ENCODE measurements at places on chromosomes 3 and 15.

- DNase-seq, result no peak
Observed at GRCh38 chr3:30308131-30308530, 298.3 kb upstream of the TGFBR2 start.

GRCh38 chr3:189334064-189334920 is 162.5 kb downstream of the TPRG1 start:
- peak; percentile 20 for DNase-seq

DNA sequence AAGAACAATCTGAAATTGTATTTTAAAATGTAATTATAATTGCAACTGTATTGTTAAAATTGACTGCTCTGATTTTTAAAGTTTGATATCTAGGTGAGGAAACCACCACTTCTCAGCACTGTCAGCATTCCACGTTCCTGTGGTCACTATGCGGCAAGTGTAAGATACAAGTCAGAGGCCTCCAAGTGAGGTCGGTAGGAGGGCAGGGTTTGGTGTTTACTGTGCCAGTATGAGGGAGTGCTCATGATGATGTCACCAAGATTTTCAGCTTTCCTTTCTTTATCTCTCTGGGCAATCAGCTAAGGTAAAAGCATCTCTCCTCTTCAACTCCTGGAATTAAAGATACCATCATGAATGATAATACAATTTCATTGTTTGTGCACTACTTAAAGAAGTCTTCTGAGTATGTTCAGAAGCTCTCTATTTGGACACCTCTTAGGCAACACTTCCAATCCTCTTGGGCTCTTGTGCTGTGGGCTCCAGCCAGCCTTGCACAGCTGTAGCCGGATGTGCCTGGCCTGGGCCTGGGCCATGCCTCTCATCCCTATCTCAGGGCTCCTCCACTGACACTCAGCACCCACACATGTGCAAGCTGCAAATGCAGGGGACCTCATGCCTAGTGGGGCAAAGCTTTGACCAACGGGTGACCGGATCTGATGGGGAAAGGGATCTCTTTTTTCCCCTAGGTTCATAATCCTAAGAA is 42.9 kb downstream of the CCR3 start:
- DNase-seq, result peak; percentile 63

DNA sequence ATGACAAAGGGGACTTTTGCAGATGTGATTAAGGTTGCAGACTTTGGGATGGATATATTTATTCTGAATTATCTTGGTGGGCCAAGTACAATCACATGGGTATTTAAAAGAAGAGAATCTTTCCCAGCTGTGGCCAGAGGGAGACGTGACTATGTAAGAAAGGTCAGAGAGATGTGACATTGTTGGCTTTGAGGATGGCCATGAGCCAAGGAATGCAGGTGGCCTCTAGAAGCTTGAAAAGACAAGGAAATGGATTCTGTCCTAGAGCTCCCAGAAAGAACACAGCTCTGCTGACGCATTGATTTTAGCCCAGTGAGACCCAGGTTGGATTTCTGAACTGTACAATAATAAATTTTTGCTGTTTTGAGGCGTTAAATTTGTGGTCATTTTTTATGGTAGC is 616.0 kb upstream of the TBL1XR1 start:
- DNase-seq, result no peak

- no peak for DNase-seq
Observed at GRCh38 chr15:36449662-36450145, 129.7 kb upstream of the CDIN1 start.

DNA sequence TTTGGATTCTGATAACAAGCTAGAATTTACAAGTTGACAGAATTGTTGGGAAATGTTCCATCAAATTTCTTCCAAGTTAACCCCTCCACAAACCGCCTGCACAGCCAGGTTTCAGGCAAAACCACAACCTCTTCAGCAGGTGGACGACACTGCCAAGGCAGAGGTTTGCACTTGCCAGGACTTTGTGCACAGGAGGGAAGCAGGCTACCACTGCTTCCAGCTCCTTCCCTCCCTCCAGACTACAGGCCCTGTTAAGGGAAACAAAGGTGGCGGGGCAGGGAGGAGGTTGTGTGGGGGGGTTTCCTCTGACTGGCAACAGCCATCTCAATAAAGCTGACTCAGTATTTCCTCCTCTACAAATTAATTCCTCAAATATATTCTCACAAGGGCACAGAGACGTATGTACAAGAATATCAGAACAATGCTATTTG is 42.2 kb downstream of the TBC1D2B start:
- DNase-seq, result peak; percentile 84

GRCh38 chr15:65038836-65039235 is 6.4 kb upstream of the SLC51B start:
- DNase-seq, result no peak

DNA sequence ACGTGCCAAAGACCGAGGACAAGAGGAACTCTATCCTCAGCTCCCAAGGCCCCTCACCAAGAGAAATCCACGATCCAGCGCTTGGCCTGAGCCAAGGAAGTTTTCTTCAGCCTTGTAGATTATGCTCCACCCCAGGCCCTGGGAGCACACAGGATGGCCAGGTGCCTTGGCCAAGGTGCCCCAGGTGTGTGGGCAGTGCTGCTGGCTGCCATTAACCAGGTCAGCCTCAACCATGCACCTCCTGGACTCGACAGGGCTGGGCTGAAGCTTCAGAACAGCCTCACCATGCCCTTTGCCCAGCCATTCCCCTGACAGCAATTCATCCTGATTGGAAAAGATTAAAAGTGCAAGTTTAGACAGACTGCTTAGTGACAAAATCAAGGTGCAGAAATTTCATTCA is 10.9 kb upstream of the MESP1 start:
- no peak for DNase-seq

DNA sequence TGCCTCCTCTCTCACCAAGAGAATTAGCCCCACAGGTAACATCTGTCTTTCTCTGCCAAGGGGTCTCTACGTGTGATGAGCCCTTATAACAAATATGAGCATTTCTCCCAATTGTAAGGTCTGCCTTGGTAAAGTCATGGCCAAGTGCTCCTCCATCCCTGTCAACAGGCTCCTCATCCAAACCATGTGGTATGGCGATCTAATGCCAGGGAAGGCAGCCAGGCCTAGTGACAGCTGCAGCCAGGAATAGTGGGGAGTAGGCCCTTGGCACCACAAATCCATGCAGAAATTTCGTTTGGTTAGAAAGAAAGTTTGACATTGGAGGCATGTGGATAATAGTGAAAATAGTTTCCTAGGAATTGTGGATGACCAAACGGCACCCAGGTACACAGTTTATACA is 4.7 kb upstream of the LRTM1 start:
- DNase-seq, result no peak

DNA sequence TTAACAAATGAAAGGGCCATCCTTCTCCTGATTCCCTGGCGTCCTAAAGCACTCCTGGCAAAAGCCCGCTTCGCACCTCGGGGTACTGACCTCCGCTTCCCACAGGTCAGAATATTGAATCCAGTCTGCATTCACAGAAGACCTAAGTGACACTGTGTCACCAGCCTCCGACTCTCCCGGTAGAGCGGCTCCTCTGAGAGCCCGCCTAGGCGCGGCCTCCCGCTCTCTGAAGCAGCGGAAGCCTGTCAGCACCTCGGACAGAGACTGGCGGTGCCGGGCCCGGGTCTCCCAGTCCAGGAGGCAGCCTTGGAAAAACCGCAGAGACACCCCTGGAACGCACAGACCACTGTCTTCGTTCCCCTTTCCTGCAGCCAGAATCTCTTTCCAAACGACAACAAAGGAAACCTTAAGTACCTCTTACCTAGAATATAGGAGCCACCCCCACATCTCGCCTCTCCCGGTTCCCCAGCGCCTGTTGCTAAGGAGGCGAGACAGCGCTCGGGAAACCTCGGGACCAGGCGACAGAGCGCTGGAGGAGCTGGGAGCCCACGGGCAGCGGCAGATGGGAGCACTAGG is 1.2 kb downstream of the GABRB3 start:
- DNase-seq, result no peak

DNA sequence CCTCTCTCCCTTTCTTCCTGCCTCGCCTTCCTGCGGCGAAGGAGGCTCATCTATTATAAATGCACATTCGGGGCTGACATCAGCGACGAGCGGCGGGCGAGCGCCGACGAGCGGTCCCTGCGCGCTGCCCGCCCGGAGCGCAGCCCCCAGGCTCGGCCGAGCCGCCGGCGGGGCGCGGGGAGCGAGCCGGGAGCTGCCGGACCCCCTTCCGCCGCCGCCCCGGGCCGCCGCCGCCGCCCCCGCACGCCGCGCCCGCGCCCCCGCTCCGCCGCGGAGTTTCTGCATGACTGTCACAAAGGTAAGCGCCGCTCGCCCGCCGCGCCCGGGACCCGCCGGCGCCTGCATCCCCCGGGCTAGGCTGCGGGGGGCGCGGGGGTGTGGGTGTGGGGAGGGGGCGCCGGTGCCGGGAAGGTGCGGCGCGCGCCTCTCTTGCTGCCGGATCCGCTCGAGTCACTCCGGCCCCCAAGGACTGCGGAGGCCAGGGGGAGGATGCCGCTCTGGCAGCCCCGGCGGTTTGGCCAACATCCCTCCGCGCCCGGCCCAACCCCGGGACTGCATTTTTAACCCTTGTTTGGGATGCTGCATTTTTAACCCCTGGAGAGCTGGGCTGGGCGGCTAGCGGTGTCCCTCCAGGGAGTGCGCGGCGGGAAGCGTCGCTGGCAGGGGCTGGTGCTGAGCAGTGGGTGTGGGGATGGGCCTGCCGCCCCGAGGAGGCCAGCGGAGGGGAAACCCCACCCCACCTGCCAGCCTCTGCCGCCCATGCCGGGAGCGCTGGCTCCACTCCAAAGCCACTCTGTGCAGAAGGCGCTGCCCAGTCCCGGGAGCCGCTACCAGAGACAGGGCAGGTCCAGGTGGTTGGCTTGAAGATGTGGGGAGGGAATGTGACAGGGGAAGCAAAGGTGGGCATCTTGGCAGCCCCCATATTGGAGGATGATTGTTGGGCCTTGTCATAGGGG is at the start of gene CORO2B:
Gene CORO2B, plus strand, starts transcription at position 14 of the 956 bp plus-strand sequence. Its CDS starts 270 bp downstream, at position 284.
- no peak for DNase-seq

DNA sequence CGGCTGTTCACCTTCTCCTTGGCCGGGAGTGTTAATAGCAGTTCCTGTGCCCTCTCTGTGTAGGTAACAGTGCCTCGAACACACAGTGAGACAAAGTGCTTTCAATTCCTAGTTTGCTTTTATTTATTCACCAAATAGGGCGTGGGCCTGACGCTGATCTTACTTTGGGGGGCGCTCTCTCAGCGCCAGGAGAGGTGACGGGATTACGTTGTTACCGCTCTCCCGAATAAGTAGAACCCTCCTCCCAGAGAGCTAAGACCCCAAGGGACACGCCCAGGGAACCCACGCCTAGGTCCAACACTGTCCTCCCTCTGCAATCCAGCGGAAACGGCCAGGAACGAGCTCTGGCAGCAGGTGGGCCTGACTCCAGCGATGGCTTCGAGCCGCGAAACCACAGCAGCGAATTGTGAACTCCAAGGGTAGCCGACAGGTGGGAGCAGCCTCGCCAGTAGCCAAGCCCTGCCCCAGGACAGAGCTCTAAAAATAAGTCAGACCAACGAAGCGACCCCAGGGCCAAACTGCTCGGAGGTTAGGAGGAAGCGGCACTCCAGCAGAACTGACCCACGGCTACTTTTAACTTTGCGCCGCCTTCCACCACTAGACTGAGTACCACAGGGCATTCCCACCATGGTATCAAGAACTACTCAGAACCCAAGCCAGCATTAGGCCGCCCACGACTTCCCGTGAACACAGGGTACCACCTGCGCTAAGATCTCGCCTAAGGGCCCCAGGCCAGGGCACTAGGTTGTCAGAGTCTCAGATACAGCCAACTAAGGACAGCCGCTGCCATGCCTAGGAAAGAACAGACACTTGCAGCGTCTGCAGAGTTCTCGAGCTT is 1.6 kb upstream of the SIN3A start:
- DNase-seq, result peak; percentile 28

DNA sequence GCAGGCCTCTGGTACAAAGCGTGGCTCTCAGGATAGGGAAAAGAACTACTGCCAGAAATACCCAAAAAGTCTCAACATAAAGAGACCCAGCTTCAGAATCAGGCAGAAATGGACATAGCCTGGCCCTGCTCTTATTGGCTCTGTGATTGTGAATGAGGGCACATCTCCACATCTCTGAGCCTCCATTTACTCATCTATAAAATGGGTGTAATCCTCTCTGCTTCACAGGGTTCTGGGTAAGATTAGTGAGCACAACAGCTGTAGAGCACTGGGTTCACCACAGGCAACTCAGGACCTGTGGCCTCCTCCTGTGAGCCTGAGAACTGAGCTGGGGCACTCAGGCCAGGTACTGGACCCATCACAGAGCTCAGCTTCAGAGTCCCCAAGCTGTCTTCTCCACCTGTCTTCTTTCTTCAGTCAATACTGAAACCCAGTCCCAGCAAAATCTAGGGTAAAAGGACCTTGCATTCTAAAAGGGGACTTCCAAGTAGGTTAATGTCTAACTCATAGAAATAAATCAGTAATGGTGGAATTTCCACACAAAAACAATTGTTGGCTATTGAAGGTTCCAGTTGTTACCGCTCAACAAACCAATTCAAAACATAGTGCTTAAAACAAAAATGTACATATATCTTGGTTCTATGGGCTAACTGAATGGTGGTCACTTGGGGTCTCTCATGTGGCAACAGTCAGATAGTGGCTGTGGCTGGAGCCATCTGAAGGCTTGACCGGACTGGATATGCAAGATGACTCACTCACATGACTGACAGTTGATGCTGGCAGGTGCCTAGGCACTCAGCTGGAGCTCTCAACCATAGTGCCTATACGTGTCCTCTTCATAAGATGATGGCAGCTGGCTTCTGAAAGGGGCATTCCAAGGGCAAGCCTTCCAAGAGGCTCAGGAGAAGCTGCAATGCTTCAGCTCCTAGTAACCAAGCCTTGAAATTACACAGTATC is 47.3 kb downstream of the TRIM42 start:
- DNase-seq, result no peak

GRCh38 chr3:61901986-61902385 is 340.6 kb downstream of the PTPRG start:
- no peak for DNase-seq

DNA sequence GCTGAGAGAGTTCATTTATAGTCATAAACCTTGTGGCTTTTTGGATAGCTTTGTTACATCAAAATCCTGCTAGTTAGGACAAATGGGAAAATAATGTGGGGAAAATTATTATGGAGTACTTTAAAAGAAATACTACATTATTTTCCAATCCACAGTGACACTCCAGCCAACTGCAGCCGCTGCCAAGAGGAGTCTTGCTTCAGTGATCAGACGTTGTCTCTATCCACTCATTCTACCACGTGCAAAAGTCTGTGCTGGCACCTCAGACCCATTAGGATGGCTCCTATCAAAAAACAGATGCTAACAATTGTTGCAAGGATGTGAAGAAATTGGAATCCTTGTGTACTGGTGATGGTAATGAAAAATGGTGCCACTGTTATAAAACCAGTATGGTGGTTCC is 128.6 kb upstream of the IQSEC1 start:
- DNase-seq, result no peak

DNA sequence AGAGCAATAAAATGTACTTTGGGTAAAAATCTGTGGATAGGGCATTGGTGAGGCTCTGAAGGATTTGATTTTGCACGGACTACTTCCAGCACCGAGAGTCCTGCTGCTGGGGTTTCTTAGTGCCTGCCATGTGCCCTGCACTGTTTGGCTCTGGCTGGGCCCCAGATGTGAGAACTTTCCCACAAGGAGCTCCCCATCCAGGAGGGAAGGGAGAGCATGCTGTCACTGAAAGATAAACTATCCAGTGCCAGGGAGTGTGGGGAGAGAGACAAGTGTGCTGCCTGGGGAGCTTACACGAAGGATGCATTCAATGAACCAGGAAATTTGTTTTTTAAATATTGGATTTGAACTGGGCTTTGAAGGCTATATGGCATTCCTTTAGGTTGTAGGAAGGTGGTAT is 30.2 kb downstream of the LPP start:
- no peak for DNase-seq

Data from CD4-positive, alpha-beta memory T cell (primary cell).